Thymus (tissue), 14 donors: ENCODE measurements at places on chromosomes 16 and 17. TPM values are rescaled to one million over a fixed set of nuclear protein-coding genes. Genes with fewer than 3 reads are reported as not detected.

DNA sequence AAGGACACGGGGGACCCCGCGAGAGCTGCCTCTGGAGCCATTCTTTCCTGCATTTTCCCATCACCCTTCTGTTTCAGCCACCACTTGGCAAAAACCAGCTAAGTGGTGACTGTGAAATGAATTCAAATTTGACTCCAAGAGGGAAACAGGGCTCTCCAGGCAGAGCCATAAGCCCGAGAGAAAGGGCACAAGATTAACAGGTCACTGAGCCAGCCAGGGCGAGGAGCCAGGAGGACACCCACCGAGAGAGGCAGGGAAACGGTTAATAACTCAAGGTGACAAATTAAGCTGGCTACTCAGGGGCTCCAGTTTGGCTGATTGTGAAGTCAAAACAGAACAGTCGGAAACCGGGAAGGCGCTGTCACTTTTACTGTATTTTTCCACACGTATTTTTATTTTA is 67.8 kb upstream of the SOX9 start:
- DNase-seq: no peak

KCNJ2 gene
- polyA plus RNA-seq: 3.1 TPM

DNA sequence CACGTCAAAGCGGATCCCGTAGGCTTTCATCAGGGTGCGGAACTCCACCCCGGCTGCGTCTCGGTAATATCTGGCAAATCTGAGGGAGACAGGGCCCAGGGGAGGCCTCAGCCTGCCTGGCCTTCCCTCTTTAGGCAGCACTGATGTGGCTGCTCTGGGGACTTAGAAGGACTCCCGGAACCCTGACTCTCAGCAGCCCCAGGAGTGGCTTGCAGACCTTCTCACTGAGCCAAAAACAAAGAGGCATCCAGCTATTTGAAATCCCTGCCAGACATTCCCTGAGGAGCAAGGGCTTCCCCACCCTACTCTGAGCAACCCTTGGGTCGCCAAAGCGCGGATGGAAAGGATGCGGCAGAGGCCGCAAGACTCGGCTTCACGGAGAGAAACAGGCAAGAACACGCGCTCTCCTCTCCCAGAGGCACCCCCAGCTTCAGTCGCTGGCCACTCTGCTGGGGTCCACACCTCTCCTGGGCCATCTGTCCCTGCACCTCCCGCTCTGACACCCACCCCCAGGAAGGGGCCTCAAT is 7.9 kb downstream of the P2RX5 start:
- no peak for DNase-seq

GRCh38 chr17:28405632-28406472 is at the start of gene SLC46A1:
TSS of gene SLC46A1 (minus strand) at chr17:28406212. CDS start at chr17:28406114, 98 bp downstream.
- DNase-seq: no peak

MILR1 gene
- 6.2 TPM for polyA plus RNA-seq

- no peak for DNase-seq
Observed at GRCh38 chr16:87575027-87575804, 27.1 kb upstream of the JPH3 start.

PITPNM3 gene
- polyA plus RNA-seq: 0.52 TPM

MYH13 gene
- polyA plus RNA-seq: 0.07 TPM

GRCh38 chr17:64385187-64386083 is 5.2 kb downstream of the PECAM1 start:
- no peak for DNase-seq

DNA sequence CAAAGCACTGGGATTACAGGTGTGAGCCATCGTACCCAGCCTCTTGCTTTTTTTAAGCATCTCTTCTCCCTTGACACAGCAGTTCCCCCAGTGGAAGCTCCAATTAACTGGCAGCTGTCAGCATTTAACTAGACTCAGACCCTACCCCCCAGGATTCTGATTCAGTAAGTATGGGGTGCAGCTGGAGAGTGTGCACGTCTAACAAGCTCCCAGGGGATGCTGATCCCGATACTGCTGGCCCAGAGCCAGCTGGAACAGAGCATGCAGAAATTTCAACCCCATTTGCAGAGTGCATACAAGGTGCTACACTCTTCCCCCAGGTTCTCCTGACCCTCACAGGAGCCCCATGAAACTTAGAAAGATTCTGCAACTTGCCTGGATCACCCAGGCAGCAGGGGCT is 27.7 kb upstream of the BCO1 start:
- DNase-seq: no peak

DNA sequence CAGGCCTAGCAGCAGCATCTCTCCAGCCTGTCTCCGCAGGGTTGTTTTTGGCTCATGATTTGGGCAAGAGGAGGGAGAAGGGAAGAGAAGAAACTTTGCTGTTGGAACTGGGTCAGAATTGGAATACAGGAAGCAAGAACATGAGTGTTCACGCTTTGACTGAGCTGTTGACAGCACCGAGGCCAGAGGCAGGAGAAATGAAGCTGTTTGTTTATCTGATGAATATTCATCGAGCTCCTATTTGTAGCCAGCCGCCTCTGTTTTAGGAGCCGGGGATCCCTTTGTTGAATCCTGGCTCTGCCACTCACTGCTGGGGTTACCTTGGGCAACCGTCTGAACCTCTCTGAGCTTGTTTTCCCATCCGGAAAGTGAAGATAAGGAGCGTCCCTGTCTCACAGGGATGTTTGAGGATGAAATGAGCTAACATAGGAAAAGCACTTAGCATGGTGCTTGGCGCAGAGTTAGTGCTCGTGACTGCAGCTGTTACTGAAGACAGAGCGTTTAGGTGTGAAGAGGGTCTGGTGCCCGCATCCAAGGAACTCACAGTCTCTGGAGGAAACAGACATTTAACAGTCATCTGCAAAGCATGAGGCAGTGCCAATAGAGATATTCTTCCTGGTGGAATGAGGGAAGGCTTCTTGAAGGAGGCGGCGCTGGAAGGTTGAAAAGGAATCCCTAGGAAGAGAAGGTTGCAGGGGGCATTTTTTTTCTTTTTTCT is 29.2 kb downstream of the RAP1GAP2 start:
- no peak for DNase-seq

- DNase-seq: no peak
Observed at GRCh38 chr16:85567101-85567866, 45.8 kb upstream of the GSE1 start.
